T47D (cell line): ENCODE measurements at places on chromosomes 4 and X.

DNA sequence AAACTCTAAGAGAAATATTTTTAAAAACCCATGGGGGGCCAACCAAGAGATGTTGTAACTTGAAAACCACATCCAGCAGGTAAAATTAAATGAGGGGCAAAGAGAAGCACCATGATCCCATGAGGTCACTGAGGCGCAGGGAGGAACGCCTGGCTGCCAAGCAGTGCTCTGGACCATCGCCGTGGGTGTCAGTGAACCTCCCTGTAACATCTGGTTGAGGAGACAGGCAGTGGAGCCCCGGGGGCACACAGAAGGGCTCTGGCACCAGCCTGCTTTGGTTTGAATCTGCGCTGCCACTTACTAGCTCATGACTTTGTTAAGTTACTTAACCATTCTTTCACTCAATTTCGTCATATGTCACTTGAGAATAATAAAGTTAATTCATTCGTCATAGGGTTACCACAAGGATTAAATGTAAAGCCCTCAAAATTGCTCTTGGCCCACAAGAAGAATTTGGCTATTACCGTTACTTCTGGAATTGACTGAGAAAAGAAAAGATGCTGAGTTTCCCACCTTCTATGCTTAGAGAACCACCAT is 41.6 kb upstream of the SLC25A4 start:
- DNase-seq = no peak

- DNase-seq = no peak
Measured at GRCh38 chr4:98516042-98516440, 142.4 kb downstream of the TSPAN5 start.

- DNase-seq = no peak
Measured at GRCh38 chr4:177938226-177938625, 496.0 kb upstream of the AGA start.

DNA sequence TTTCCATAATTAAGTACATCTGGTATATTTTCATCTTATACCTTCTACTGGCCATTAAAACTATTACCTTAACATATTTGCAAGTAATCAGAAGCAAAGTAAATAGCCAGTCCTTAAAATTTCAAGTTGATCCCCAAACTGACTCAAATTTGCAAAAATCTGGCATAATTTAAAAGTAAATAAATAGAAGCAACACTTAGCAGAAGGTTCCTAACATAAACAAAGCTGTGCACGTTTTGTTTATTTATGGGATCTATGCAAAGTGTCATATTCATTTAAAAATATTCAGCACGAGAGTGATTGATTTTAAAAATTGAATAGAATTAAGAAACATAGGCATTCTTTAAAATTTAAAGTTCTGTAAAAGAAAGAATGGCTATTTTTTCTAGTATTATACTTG is 9.8 kb upstream of the CXXC4 start:
- no peak for DNase-seq

DNA sequence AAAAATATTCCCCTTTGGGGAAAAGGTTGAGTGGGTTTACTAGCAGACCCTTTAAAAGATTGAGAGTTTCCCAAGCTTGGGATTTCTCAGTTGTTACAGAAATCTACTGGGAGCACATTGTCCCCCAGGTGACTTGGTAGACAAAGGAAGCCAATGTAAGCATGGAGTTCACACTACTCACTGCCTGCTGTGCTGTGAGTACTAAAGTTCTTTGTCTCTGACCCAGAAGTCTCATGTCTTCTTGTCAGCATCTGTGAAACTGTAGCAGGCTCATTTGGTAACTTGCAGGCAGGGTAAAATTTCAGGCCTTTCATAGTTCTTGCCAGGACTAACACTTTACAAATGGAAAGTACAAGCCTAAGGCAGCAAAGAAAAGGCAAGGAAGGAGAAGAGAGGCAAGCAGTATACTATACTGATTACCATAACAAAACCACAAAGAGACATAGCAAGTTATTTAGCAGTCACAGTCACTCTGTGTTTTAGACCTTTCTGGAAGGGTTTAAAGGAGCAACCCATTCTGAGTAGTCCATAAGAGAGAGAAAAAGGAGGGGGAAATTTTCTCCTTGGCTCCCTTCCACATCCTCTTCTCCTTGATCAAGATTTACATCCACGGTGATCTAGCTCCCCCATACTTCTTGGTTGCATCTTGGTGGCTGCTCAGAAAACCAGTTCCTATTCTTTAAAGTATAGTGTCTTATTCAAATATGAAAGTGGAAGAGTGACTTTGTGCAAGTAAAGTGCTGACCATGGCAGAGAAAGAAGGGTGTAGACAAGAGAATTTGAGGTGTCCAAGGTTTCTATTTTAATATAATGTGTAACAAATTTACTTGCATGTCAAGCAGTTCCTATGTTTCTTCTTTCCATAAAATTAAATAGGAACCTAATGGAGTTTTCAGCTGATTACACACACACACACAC is 160.0 kb upstream of the PDE5A start:
- DNase-seq = no peak

GRCh38 chr4:163703251-163703650 is 208.8 kb downstream of the TMA16 start:
- no peak for DNase-seq

- DNase-seq = no peak
Measured at GRCh38 chr4:72418458-72418857, 150.6 kb downstream of the ADAMTS3 start.

DNA sequence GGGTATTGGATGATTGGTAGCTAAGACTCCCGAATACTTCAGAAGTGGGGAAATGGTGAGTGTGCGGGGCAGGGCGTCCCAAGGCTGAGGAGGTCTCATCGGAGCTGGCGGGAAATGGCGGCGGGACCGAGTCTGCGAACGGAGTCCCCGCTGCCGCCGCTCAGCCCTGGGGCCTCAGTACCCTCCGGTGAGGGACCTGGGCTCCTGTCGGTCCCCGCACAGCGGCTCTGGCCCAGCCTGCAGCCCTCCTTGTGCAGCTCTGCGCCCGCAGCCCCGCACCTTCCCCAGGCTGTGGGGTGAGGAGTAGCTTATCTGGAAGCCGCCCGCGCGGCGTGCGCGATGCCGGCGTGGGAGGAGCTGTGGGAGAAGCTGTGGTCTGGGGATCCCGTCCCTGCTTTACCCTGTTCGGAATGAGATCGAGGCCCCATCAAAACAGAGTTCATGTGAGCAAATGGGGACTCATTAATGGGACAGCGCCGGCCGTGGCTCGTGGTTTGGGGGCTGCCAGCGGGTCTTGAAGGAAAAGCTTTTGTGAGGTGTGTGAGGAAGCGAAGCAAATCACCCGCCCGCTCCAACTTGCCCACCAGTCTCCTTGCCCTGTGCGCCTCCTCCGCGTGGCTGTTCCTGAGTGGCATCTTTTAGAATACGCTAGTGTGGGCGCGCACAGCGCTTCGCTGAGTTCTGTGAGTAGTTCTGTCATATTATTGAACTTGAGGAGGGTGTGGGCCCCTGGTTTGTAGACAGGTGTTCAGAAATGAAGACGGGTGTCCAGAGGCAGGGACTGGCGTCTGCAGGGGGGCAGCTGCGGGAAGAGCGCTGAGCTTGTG is 531 bp downstream of the ZNF141 start:
- DNase-seq = peak; percentile 36

DNA sequence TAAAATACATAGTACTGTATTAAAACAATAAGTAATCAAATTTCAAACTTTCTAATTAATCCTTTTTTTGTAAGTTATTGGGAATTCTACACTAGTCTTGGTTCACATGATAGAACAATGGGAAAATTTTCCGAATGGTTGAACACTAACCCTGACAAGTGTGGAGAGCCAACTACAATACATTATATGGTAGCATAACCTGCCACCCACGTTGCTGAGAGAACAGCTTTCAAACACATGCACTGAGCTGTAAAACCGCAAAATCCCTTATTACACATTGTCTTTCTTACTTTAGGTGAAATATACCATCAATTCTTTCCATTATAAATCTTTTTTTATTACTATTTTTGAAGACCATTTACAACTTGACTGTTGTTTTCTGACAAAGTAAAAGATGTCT is 54.7 kb downstream of the ANAPC10 start:
- DNase-seq = no peak

DNA sequence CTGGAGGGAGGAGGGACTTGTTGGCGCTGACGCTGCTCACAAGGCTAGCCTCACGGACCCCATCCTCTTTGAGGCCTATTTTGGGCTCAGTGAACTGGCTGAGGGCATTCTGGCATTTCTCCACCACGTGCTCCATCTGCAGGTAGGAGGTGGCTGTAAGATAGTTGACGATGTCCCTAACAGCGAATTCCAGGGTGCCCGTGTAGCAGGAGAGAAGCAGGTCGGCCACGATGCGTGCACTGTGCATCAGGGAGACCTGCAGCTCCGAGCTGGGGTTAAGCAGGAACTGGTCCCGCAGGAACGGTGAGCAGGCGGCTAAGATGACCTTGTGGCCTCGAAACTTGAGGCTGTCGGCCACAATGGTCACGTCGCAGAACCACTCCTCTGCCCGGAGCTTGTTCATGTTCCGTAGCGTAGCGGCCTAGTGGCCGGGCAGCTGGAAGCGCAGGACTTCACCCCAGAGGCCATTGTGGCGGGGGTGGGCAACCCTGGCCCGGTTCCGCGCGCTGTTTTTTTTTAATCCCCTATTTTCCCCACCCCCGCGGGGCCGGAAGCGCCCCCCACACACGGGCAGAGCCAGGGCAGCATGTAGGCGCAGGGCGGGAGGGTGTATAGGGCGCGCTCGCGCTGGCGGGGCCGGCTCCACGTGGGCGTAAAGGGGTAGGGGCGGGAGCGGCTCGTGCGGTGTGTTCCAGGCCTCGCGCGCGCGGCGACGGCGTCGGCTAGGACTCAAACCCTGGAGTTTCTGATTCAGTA is 73.2 kb downstream of the UBE2K start:
- no peak for DNase-seq
